ENCODE measurements at places on chromosomes 13 and 19.
A peak's percentile ranks its signal among the peaks of the same experiment; 100 is the strongest.

GRCh38 chr13:47723898-47724297, 277.2 kb downstream of the SUCLA2 start:
- DNase-seq = no peak
- H3K27ac ChIP-seq = no peak overlapping the region
- H3K4me3 ChIP-seq = no peak overlapping the region

GRCh38 chr13:32902874-32903273, 113.3 kb upstream of the KL start:
- H3K36me3 ChIP-seq = no peaks in the 10 kb centered on the region
- no peaks in the 10 kb centered on the region for H3K27me3 ChIP-seq
- peaks cover 10% of the 10 kb centered on the region for H3K4me1 ChIP-seq
- no peak overlapping the region for H3K4me3 ChIP-seq

DNA sequence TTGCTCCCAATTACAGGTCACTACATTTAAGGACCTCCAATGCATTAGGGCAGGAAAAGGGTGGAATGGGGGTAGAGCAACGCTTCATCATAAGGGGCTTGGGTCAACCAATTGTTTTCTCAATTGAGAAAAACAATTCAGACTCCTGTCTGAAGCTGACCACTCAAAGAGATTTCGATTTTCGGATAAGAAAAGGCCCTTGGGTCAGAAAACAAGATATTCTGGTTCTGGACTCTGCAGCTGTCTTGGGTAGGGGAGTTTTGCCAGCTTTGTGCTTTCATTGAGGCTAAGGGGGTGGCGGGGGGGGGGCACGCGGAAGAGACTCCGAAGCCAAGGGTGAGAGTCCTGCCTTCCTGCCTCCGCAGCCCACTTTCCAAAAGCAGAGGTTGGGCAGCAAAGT, 4.8 kb upstream of the ZNF98 start:
- no peak for DNase-seq
- no peak overlapping the region for H3K27ac ChIP-seq
- H3K36me3 ChIP-seq = peaks cover 3% of the 10 kb centered on the region
- H3K27me3 ChIP-seq = no peaks in the 10 kb centered on the region
- H3K4me1 ChIP-seq = no peaks in the 10 kb centered on the region

DNA sequence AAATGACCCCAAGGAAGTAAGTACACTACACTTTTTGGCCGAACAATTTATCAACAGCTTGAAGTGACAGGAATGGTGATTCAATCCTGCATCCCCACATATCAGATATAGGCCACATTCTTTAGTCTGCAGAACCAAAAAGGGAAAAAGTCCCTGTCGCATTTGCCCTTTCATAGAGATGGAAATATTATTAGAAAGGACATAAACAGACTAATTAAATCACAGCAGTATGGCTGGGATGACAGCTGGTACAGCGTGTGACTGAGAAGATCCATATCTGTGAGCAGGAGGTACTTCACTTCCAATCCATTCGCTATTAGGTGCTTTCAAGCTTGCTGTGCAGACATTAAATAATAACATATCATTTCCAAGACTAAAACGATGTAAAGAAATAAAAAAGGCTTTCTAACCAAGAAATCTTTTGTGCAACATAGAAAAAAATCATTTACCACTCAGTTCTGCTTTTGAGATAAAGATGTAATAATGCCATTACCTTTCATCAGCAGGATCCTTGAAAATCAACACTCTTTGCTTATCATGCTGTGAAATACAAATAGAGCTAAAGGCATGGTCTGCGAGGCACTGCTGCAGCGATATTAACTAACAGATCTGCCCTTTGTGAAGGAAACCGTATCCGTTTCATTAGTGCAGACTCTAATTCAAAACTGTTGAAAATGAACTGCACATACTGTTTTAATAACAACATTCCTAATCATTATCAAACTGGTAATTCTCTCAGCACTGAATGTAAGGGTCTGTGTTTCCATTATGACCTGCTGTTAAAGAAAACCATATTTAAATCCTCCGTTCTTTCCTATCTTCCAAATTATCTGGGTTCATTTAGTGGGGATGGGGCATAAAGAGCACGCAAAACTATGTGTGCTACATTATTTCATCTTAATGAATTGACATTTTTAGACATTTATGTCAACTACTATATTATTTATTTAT, 245.6 kb downstream of the DACH1 start:
- no peaks in the 10 kb centered on the region for H3K36me3 ChIP-seq
- H3K4me3 ChIP-seq = no peak overlapping the region
- H3K4me1 ChIP-seq = no peaks in the 10 kb centered on the region
- no peaks in the 10 kb centered on the region for H3K27me3 ChIP-seq
- DNase-seq = no peak

- H3K4me3 ChIP-seq = no peak overlapping the region
- H3K27ac ChIP-seq = no peak overlapping the region
- no peak for DNase-seq
- peaks cover 25% of the 10 kb centered on the region for H3K4me1 ChIP-seq
- no peaks in the 10 kb centered on the region for H3K27me3 ChIP-seq
Observed at GRCh38 chr13:95722241-95722640, 45.3 kb downstream of the DNAJC3 start.

DNA sequence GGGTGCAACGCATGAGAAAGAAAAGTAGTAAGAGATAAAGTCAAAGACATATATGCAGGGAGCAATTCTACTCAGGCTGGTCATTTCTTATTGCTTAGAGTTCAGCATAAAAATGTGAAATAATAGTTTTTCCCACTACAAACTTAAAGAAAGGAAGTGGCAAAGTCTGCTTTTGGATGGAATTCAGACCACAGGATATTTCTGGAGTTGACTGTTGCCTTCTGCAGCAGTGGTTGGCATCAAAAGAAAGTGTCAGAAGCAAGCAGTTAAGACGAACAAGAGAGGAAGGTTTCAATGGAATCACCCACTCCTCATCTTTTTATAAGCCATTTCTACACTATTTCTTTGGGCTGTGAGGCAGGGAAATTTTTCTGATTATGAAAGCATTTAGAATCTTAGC, 36.2 kb upstream of the TRPC4 start:
- H3K36me3 ChIP-seq = no peaks in the 10 kb centered on the region
- H3K4me3 ChIP-seq = no peak overlapping the region
- DNase-seq = no peak
- no peak overlapping the region for H3K27ac ChIP-seq
- no peaks in the 10 kb centered on the region for H3K27me3 ChIP-seq

DNA sequence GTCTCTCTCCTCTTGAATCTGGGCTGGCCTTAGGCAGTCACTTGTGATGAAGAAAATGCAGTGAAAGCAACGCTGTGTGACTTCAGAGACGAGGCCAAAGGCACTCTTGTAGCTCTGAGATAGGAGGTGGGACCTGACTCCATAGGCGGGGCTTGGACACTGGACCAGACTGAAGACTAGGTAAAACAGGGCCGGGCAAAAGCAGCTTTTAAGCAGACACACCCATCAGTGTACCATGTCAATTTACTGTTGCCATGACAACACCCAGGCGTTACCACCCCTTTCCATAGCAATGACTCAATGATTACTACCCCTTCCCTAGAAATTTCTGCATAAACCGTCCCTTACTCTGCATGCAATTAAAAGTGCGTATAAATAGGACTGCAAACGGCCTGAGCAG, 6.6 kb upstream of the EID2 start:
- H3K36me3 ChIP-seq = no peaks in the 10 kb centered on the region
- no peaks in the 10 kb centered on the region for H3K4me1 ChIP-seq
- H3K27me3 ChIP-seq = peaks cover 6% of the 10 kb centered on the region
- no peak for DNase-seq
- no peak overlapping the region for H3K4me3 ChIP-seq

GRCh38 chr13:105426441-105426840, 1109.0 kb downstream of the EFNB2 start:
- no peak overlapping the region for H3K27ac ChIP-seq
- H3K4me1 ChIP-seq = no peaks in the 10 kb centered on the region
- no peak for DNase-seq
- no peaks in the 10 kb centered on the region for H3K36me3 ChIP-seq
- no peaks in the 10 kb centered on the region for H3K27me3 ChIP-seq

- no peaks in the 10 kb centered on the region for H3K27me3 ChIP-seq
- no peak overlapping the region for H3K27ac ChIP-seq
- DNase-seq = no peak
- H3K4me1 ChIP-seq = no peaks in the 10 kb centered on the region
- H3K36me3 ChIP-seq = no peaks in the 10 kb centered on the region
Observed at GRCh38 chr13:105962080-105962479, 573.4 kb downstream of the EFNB2 start.

- no peaks in the 10 kb centered on the region for H3K4me1 ChIP-seq
- H3K4me3 ChIP-seq = no peak overlapping the region
- peaks cover 2% of the 10 kb centered on the region for H3K36me3 ChIP-seq
Observed at GRCh38 chr13:49348751-49349150, 95.1 kb downstream of the CAB39L start.

DNA sequence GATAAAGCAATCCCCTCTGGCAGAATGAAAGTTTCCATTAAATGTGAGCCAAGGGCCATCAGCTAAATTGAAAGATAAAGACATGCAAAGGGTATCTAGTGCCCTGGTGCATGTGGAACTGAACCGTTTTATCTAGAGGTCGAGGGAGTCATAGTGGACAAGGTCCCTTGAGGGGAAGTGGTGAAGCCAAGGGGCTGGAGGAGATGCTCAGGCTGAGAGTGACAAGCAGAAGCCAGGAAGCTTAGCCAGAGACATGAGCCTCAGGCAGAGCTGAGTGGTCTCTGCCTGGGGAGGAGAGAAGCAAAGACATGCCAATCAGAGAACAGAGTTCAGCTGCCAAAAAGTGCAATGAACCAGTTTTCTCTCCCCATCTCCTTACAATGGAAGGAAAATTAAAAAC, 68.1 kb upstream of the SLC10A2 start:
- H3K4me3 ChIP-seq = no peak overlapping the region
- H3K36me3 ChIP-seq = no peaks in the 10 kb centered on the region
- H3K4me1 ChIP-seq = no peaks in the 10 kb centered on the region
- H3K27me3 ChIP-seq = no peaks in the 10 kb centered on the region
- DNase-seq = no peak
- no peak overlapping the region for H3K27ac ChIP-seq

- H3K27ac ChIP-seq = peak overlapping the region; percentile 77
- no peak for DNase-seq
- H3K4me3 ChIP-seq = peak overlapping the region; percentile 72
Observed at GRCh38 chr19:35937345-35938281, 1.4 kb downstream of the LRFN3 start.

GRCh38 chr13:110499621-110500281, 61.8 kb downstream of the RAB20 start:
- no peak overlapping the region for H3K27ac ChIP-seq
- no peaks in the 10 kb centered on the region for H3K4me1 ChIP-seq
- H3K36me3 ChIP-seq = no peaks in the 10 kb centered on the region
- H3K4me3 ChIP-seq = no peak overlapping the region
- peaks cover 35% of the 10 kb centered on the region for H3K27me3 ChIP-seq

DNA sequence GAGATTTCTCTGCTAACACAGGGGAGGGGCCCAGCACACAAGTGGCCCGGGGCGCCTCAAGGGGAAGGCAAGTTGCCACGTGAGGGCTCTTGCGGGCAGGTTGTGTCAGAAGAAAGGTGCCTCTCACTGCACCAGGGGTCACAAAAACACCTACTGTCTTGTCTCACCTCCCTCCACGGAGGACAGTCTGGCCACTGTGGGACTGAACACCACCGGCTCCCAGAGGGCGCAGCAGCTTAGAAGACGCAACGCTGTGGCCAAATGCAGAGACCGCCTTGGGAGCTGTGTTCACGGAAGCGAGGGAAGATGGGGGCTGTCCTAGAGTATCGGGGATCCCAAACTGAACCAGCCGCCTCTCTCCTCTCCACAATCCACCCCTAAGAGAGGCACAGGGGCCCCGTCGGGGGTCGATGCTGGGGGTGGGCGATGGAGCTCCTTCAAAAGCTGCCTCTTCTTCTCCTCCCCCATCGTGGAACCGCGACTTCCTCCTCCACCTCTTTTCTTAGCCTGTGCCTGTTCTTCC, 177.5 kb downstream of the FOXO1 start:
- peaks cover 4% of the 10 kb centered on the region for H3K36me3 ChIP-seq
- no peak for DNase-seq
- no peaks in the 10 kb centered on the region for H3K27me3 ChIP-seq
- peaks cover 47% of the 10 kb centered on the region for H3K4me1 ChIP-seq
- H3K27ac ChIP-seq = peak overlapping the region; percentile 61

DNA sequence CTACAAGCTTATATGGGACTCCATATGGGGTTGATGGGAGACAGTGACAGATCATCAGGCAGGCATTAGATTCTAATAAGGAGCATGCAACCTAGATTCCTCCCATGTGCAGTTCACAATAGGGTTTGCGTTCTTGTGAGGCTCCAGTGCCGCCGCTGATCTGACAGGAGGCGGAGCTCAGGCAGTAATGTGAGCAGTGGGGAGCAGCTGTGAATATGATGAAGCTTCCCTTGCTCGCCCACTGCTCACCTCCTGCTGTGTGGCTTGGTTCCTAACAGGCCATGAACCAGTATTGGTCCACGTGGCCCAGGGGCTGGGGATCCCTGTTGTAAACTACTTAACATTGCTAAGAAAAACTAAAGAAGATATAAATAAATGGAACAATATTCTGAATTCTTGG, 378.4 kb downstream of the KCNRG start:
- H3K27ac ChIP-seq = no peak overlapping the region

DNA sequence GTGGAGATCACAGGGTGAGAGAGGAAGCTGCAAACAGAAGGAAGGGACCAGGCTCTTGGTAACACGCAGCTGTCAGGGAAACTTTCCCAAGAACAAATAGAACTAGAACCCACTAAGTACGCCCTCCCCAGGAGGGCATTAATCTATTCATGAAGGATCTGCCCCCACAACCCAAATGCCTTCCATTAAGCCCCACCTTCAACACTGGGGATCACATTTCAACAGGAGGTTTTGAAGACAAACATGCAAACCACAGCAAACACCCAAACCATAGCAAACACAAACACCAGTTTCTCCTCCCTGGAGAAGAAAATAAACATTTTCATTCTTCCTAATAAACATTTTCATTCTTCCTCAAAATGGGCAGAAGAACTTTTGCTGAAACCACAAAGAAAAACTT, 329.6 kb downstream of the EFNB2 start:
- no peak overlapping the region for H3K27ac ChIP-seq
- no peak overlapping the region for H3K4me3 ChIP-seq
- H3K27me3 ChIP-seq = no peaks in the 10 kb centered on the region
- no peaks in the 10 kb centered on the region for H3K4me1 ChIP-seq
- no peaks in the 10 kb centered on the region for H3K36me3 ChIP-seq

DNA sequence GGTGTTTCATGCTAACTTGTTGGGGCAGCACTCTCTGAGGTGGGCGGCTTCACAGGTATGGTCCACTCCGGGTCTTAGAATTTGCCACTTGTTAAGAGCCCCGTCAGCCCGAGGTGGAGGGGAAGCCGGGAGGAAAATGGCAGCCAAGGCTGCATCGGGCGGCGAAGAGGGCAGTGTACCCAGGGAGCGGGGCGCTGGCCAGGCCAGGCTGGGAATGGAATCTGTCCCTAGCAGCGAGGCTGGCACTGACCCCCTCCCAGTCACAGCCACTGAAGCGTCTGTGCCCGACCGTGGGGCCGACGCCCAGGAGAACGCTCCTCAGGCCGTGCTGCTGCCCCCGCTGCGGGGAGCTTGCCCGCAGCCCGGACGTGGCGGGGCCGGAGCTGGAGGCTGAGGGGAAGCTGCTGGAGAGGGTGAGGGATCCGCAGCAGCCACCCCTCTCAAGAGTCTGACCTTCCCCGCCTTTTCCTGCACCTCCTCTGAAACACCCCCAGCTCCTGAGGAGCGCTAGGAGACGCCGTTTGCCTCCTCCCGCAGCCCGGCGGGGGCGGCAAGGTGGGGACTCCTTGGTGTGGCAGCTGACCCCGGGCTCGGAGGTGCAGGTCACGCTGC, 313.8 kb upstream of the SPRY2 start:
- no peak overlapping the region for H3K27ac ChIP-seq
- H3K4me1 ChIP-seq = no peaks in the 10 kb centered on the region
- DNase-seq = no peak
- H3K27me3 ChIP-seq = no peaks in the 10 kb centered on the region

Measured in effector memory CD8-positive, alpha-beta T cell (primary cell).